ENCODE measurements at places on chromosomes 4 and X. TPM values are rescaled to one million over a fixed set of nuclear protein-coding genes. Genes with fewer than 3 reads are reported as not detected.

- no peak for DNase-seq
Observed at GRCh38 chr4:38306482-38307071, 346.4 kb downstream of the PTTG2 start.

Gene BLTP1
- 133 TPM for total RNA-seq

Gene MAGEA2B
- total RNA-seq: not detected

Gene ZNF185
- total RNA-seq: 2.4 TPM

DNA sequence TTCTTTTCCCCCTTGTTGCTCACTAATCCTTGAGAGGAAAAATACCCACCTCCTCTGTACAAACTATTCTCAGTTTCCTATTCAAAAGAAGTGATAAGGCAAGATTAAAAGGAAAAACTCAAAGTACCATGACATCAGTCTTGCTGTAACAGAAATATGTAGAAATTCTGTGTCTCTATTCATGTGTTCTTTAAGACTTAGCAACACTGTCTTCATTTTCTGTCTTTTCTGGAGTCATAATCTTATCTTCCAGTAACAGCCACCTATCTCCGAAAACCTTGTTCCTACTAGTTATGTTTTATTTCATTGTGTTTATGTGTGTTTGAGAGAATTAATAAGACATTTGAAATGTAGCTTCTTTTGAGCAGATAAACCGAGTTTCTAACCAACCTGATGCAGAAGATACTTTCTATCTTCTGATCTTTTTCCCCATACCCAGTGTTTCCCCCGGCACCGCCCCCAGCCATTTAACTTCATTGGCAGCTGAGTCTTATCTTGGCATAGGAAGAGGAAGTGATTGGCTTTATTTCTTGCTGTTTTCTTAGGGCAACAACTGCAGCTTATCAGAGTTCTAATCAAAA lies 8.0 kb downstream of the FAM241A start:
- DNase-seq: no peak

Gene SH2D1A
- total RNA-seq: not detected

- DNase-seq: no peak
Observed at GRCh38 chr4:173935622-173936405, 347.7 kb downstream of the FBXO8 start.

- no peak for DNase-seq
Observed at GRCh38 chr4:131081069-131081468, 1985.1 kb downstream of the C4orf33 start.

DNA sequence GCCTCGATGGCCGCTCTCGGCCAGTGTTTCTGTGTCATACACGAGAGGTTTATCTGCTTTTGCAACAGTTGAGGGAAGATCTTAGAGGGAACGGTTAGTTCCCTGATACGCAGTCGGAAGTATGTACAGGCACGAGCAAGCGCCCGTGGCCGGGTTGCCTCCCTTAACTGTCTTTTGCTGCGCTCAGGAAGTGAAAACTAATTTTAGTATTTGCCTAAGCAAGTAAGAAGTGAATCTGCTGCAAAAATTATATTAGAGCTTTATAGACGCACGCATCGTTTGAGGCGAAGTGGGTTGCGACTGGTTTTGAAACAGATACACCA lies 695 bp downstream of the MTM1 start:
- DNase-seq: no peak

- DNase-seq: no peak
Observed at GRCh38 chrX:39484159-39485068, 613.3 kb downstream of the BCOR start.
